CD8-positive, alpha-beta T cell (primary cell): ENCODE measurements at places on chromosomes 2 and 18.
A peak's percentile ranks its signal among the peaks of the same experiment; 100 is the strongest.

- DNase-seq: peak; percentile 29
Observed at GRCh38 chr2:85132834-85133637, at the start of gene TCF7L1. TCF7L1 (plus strand) TSS chr2:85133392; CDS start chr2:85133685, 293 bp downstream.

DNA sequence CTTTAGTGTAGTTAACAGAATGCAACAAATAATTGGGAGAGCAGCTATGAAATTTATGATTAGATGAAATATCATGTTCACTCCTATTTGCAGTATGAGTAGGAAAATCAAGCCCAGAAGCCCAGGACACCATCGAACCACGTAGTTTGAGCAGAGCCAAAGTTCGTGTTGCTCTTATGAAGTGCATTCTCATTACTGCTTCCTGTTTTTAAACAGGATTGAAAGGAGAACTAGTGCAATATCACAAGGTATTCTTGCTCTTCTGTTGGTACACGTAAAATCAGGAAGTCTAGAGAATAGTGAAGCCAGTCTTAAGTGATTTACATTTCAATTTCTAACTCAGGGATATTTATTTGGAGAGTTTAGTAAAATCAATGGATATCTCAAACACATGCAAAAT lies 21.1 kb downstream of the ARHGAP15 start:
- DNase-seq: no peak

- DNase-seq: no peak
Observed at GRCh38 chr18:76486574-76486973, 8.5 kb downstream of the ZNF516 start.

GRCh38 chr2:58762176-58762781 lies 521.2 kb upstream of the FANCL start:
- DNase-seq: peak; percentile 13

- no peak for DNase-seq
Observed at GRCh38 chr2:190477661-190478454, 56.7 kb downstream of the NEMP2 start.

- DNase-seq: no peak
Observed at GRCh38 chr2:101150306-101151145, 656 bp downstream of the TBC1D8 start.

- no peak for DNase-seq
Observed at GRCh38 chr2:126953483-126953882, 54.8 kb downstream of the TEX51 start.

DNA sequence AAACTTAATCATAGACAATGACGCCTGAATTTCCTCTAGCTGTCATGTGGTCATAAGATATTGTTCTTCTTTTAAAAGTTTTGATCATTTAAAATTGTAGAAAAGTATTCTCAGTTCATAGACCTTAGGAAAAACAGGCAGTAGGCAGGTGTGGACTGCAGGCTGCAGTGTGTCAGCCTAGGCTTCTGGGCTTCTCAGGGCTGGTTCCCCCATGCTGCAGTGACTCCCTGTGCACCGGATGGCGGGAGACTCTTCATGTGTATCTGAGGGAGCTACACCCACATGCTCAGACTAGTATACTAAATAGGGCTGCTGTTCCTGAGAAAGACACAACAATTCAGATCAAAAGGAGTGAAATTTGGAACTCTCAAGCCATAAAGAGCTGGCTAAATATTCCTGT lies 72.4 kb downstream of the PXDN start:
- no peak for DNase-seq

DNA sequence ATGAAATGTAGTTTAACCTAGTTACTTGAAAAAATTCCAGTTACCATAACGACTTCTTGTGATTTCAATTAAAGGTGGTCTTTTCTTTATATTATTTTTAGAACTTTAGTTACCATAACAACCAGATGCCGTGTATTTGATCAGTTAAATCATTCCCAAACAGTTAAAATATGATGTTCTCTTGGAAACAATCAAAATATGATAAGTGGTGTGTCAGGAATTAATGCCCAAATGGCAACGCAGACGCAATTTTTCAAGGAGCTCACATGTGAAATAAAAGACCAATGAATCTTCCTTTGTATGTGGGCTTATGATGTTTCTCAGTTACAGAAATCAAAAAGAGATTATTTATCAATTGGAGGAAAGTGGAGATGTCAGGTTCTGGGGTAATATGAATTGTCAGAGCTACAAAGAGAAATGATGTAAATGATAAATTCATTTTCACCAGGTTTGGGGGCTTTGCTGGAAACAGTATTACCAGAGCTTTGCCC lies 189.1 kb upstream of the PARD3B start:
- DNase-seq: no peak

- DNase-seq: no peak
Observed at GRCh38 chr2:119820275-119820674, 60.6 kb downstream of the PTPN4 start.

GRCh38 chr2:96637385-96638143 lies 548 bp downstream of the KANSL3 start:
- DNase-seq: peak; percentile 73
